ENCODE measurements at places on chromosomes 3 and 15.
A peak's percentile ranks its signal among the peaks of the same experiment; 100 is the strongest.

DNA sequence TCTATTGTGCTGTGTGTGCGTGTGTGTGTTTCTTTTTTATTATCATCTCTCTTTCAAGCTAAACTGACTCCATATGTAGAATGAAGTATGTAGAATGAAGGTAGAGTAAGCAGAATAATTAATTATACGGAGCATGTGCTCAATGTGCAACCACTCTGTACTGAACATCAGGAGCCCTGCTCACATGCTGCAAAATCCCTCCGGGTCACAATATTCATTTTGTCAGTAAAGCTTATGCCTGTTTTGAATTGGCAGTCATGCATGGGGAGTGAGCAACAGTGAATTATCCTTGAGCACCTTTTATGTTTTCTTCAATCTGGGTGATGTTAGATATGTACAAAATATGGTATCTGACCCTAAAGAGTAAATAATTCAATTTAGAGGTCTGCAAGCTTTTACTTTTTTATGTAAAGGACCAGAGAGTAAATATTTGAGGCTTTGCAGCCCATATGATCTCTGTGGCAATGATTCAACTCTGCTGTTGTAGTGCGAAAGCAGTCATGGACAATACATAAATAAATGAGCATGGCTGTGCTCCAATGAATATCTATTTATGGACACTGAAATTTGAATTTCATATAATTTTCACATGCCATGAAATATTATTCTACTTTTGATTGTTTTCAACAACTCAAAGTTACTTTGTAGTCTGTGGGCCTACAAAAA, 199.9 kb downstream of the VGLL3 start:
- DNase-seq, result no peak

- peak; percentile 46 for DNase-seq
Measured at GRCh38 chr3:99878005-99878404, 60.3 kb downstream of the CMSS1 start.

DNA sequence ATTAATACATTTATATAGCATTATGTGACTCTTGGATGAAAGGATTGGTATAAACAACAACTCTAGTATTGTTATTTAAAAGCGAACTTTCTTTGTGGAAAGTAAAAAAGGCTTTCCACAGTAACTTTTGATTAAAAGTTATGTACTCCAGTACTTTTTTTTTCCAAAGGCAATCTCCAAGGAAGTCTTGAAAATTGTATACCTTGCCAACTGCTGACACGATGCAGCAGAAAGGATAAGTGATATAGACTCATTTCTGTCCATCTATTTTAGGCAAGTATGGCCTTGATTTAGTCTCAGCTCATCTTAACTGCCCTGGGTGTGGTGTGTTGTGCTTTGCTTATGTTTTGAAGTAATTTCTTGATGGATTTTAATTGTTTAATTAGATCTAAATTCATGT, 79.7 kb downstream of the OTOL1 start:
- no peak for DNase-seq

GRCh38 chr3:111252779-111253178, 181.2 kb downstream of the NECTIN3 start:
- peak; percentile 47 for DNase-seq

DNA sequence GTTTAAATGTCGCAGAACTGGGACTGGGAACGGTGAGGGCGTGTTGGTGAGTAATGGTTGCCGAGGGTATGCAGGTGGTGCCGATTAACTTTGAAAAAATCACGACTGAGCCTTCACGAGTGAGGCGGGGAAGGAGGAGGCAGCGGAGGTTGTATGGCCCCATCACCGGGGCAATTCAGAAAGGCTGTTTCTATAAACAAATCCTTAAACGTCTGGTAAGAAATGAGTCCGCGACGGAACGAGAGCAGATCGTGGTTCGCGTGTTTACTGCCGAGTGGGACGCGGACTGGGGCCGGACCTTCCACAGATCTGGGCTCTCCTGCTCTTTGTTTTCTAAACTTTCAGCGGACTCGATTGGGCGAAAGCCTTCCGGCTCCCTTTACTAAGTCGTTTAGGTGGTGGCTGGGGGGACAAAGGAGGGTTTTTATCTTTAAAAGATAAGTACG, 2.7 kb downstream of the IGF1R start:
- DNase-seq, result peak; percentile 75

- DNase-seq, result peak; percentile 24
Measured at GRCh38 chr3:33217866-33218445, 654 bp downstream of the SUSD5 start.

DNA sequence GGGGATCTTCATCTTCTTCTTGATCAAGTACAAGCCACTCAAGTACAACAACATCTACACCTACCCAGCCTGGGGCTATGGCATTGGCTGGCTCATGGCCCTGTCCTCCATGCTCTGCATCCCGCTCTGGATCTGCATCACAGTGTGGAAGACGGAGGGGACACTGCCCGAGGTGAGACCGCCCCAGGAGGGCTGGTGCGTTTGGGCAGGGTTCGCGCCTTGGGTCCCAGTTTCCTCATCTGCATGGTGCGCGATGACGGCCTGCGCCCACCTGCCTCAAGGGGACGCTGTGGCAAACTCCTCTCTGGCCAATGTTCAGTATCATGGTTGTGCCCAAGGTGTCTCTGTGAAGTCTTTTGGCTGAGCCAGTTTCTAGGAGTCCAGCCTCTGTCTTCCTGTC, 57.5 kb upstream of the SLC6A1 start:
- DNase-seq, result no peak

GRCh38 chr3:156341831-156342416, 213.0 kb downstream of the SSR3 start:
- no peak for DNase-seq

DNA sequence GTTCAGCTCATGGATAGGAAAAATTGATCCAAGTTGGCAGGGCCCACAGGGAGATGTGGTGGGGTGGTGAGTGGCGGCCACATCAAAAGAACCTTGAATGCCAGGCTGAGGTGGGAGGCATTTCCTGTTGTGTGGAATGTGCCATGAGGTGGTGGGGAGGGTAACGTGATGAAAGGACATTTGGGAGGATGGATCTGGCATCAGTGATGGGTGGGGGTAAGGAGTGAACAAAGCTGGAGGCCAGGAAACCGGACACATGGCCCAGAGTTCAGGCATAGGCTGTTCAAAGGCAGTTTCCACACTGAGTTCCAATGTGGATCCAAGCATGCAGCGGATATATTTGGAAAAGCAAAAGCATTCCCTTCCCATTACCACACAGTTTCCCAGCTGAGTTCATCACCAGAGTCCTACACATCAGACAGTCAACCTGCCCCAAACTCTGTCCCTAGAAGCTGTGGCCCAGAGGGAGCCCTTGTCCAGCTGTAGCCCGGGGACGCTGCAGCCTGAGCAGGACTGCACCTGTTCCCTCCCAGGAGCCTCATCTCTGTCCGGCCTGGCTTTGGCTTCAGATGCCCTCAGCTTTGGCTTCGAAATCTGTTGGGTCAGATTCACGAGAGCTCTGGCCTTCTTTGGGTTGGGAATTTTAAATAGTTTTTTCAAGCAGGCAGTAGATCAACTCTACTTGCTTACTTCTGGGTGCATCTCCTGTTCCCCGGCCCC, 37.8 kb upstream of the GOLGA6B start:
- no peak for DNase-seq

GRCh38 chr3:8276506-8276905, 225.1 kb upstream of the LMCD1 start:
- no peak for DNase-seq

DNA sequence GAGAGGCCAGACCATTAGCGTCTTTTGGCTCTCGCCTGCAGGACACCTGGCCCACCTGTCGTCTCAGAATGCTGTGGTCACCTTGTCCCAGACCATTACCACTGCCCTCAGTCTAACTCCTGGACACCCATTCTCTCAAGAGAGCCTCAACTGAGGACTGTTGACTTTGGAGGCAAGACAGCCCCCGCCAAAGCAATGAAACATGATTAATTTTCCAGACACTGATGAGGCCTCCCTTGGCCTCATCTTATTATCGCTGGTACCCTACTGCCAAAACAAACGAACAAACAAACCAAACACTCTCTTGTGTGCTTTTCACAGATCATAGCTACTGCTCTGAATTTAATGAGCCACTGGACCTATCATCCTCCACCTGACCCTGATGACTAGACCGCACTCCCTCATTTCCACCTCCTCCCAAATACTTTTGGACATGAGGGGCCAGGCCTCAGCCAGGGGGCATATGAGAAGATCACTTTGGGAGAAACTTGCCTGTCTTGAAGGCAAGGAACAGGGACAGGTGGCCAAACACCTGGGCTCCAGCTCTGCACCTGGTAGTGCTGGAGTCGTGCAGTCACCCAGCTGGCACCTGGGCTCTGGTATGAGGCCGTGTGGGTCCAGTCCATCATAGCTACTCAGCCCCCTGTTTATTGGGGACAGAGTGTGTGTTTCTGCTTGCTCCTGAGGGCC, 27.6 kb downstream of the ALS2CL start:
- DNase-seq, result no peak

GRCh38 chr3:170352936-170353335, 4.6 kb upstream of the SKIL start:
- no peak for DNase-seq

DNA sequence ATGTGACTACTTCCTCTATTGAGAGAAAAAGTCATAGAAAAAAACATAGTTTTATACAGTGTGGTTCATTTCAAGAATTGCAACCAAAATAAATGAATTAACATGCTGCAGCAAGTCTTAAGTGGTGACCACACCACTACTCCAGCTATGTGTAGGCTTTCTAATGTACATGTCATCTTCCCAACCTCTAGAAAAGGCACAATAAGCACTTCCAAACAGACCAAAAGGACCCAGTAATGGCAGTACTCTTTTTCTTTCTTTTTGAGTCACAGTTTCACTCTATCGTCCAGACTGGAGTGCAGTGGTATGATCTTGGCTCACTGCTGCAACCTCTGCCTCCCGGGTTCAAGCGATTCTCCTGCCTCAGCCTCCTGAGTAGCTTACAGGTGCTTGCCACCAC, 219.3 kb upstream of the KBTBD8 start:
- no peak for DNase-seq

GRCh38 chr3:11287404-11287803, 15.2 kb downstream of the ATG7 start:
- no peak for DNase-seq

DNA sequence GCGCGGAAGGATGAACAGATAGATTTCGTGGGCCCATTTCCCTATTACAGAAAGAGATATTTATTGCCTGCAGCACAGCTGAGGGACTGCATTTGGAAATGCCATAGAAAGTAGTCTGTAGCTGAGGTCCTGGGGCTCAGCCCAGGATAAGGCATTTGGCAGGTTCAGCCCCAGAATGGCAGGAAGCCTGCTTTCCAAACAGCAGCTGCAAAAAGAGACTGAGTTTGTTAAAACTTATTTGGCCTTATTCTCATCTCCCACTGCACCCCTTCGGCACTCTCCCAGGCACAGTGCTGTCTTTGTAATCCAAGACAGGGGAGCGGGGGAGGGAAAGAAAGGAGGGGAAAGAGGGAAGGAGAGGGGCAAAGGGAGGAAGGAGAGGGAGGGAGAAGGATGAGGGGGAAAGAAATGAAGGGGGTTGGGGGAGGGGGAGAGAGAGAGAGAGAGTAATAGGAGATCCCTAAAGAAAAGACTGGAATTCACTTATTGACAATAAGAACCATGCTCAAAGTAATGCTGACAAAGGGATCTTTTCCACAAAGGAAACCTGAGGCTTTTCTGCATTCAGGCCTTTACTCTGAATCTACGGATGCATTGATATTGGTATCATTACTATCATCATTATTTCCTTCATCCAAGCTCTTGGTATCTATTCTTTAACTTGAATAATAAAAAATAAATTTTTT, 94.0 kb upstream of the LRRN1 start:
- no peak for DNase-seq

- no peak for DNase-seq
Measured at GRCh38 chr3:37487785-37488184, 313.4 kb upstream of the LRRFIP2 start.

- DNase-seq, result no peak
Measured at GRCh38 chr15:40932649-40933516, 3.7 kb downstream of the DLL4 start.

DNA sequence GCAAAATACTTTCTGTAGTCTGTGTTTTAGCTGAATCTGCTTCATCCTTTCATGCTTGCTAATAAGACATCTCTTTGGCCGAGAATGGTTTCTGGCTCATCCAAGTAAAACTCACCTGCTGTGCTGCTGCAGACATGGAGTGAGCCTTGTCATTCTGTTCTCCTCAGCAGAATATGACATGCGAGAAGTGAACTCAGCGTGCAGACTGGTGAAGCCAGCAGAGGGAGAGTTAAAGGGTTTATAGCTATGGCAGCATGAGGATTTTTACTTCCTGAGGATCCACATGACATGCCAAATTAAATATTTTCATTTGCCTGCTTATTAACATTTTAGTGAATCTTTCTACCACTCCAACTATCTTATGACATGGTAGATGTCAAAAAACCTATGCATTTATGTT, 658.4 kb upstream of the NECTIN3 start:
- no peak for DNase-seq

- DNase-seq, result no peak
Measured at GRCh38 chr3:129104051-129104450, 17.6 kb downstream of the RAB43 start.

- no peak for DNase-seq
Measured at GRCh38 chr3:70752051-70752450, 439.6 kb upstream of the MDFIC2 start.

GRCh38 chr3:111662907-111663306, 67.8 kb upstream of the ZBED2 start:
- no peak for DNase-seq

- DNase-seq, result peak; percentile 32
Measured at GRCh38 chr15:71357321-71357732, 242.1 kb downstream of the THSD4 start.

GRCh38 chr3:144763878-144764454, 792.3 kb downstream of the DIPK2A start:
- DNase-seq, result no peak
